HFFc6 (cell line): ENCODE measurements at places on chromosomes 2 and 18.

- no peak for DNase-seq
These were observed 96.2 kb upstream of the DLX2 start for GRCh38 chr2:172198908-172199307.

GRCh38 chr18:21242141-21242779 is at the start of gene GREB1L:
Gene GREB1L (plus strand): TSS chr18:21242232. CDS start chr18:21383519, 141,287 bp downstream.
- DNase-seq: peak; percentile 60

- DNase-seq: no peak
These were observed 31.2 kb downstream of the USP37 start for GRCh38 chr2:218536804-218537494.

GRCh38 chr18:13032173-13032572 is 41.0 kb downstream of the CEP192 start:
- DNase-seq: no peak

- no peak for DNase-seq
These were observed 82.0 kb upstream of the OTX1 start for GRCh38 chr2:62968668-62969067.

DNA sequence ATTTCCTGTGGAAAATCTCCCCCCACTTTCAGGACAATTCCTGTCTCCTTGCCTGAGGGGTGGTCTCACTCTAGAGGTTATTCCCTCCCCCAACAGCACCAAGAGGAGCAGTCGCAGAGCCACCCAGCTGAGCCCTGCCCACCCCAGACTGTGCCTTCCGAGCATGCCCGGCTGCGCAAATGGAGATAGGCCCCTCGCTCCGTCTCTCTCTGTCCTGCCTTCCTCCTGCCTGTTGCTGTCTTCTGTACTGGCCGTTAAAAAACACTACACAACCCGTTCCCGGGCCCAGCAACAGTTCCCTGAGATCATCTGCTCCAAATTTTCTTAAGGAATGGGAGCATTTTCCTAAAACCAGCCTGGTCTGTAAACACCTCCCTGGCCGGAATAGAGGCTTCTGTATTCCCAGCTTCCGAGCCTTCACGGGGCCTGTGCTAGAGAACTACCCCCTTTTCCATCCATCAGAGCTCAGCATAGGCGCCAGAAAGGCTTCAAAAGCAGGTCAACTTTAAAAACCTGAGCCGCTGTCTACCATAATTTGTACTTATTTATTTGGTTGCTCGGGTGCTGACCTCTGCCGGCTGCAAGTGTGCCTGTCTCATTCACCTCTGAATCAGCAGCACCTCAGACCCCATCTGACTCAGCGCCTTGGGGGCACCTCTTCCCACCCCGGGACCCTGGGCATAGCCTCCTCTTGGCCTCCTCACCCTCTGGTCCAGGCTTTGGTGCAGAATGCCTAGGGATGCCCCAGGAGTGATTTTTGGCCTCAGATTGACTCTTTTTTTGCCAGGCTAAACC is 159.4 kb downstream of the PXDN start:
- DNase-seq: peak; percentile 5

DNA sequence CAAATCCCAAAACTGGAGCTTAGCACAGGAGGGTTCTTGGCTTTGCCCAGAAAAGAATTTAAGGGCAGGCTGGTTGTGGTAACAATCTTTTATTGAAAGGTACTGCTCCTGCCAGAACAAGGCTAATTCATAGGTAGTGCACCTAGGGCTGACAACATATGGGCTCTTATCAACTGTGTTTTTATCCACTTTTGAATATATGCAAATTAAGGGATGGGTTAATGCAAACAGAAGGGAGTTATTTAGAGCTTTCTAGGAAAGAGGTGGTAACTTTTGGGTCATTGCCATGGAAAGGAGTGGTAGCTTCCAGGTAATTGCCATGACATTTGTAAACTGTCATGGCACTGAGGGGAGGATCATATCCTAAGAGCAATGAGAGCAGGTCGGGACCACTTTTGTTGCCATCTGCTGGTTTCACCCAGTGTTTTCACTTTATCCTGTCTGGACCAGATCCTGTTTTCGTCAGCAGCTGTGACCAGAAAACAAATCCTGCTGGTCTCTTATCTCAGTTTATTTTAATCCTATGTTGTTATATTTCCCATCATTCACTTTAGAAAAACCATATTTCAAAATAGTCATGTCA is 981 bp downstream of the C2orf66 start:
- no peak for DNase-seq

DNA sequence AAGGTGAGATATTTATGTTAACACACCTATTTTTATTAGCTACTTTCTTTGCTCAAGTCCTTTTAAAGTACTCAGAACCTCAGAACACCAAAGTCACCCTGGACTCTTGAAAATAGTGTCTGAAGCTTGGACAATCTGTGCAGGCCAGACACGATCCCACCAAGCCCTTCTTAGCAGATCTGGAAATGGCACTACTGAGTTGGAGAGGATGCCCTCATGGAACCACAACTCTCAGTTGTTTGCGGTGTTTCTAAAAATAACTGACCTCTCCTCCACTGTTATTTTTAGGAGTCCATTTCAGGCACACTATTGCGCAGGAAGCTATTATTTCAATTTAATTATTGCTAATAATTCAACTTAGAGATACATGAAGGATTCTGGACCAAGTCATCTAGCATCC is 103.5 kb upstream of the ITGB6 start:
- no peak for DNase-seq

- DNase-seq: no peak
These were observed 108.4 kb upstream of the LMAN1 start for GRCh38 chr18:59467497-59467896.

DNA sequence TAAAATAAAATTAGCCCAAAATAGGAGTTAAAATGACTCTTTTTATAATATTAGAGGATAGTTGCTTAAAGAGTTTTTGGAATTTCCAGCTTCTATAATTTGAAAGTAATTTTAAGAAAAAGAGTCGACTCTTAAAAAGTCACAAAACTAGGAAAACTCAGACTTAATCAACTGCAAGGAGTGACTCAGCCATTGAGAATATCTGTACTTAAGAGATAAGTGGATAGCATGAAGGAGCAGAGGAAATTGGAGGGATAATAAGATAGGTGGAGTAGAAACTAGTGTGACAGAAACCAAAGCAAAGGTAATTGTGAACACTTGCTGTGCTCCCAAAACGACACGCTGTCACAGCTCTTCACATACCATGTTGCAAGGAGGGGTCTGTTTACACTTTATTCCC is 8.4 kb downstream of the RSAD2 start:
- no peak for DNase-seq

DNA sequence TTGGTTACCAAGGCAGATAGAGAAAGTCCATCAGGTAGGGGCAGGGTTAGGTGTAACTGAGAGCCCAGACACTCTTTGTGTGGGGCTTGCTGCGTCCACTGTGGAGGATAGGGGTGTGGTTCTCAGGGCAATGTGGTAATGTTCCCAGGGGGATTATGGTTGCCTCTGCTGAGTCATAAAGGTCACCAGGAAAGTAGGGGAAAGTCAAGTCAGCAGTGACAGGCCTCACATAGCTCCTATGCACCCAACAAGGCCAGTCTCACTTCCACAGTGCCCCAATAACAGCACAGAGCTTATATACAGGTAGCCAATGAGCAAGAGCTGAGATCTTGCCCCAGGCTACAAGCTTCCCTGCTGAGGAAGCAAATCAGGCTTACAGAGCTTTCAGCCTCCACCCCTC is 1438.0 kb upstream of the ZEB2 start:
- no peak for DNase-seq

DNA sequence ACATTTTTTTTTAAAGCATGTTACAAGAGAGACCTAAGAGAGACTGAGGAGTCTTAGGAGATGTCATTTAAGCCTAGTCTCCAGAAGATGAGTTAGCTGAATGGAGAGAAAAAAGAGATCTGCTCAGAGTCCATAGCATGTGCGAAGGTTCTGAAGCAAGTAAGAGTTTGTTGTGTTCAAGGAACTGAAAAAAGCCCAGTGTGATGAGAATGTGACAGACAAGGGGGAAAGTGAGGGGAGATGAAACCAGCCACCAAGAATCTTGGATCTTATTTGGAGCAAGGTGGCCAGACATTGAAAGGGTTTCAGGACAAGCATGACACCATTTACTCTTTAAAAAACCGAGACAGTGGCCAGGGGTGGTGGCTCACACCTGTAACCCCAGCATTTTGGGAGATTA is 5.2 kb upstream of the MOB1A start:
- no peak for DNase-seq

GRCh38 chr2:191649519-191649918 is 28.4 kb upstream of the NABP1 start:
- DNase-seq: no peak

DNA sequence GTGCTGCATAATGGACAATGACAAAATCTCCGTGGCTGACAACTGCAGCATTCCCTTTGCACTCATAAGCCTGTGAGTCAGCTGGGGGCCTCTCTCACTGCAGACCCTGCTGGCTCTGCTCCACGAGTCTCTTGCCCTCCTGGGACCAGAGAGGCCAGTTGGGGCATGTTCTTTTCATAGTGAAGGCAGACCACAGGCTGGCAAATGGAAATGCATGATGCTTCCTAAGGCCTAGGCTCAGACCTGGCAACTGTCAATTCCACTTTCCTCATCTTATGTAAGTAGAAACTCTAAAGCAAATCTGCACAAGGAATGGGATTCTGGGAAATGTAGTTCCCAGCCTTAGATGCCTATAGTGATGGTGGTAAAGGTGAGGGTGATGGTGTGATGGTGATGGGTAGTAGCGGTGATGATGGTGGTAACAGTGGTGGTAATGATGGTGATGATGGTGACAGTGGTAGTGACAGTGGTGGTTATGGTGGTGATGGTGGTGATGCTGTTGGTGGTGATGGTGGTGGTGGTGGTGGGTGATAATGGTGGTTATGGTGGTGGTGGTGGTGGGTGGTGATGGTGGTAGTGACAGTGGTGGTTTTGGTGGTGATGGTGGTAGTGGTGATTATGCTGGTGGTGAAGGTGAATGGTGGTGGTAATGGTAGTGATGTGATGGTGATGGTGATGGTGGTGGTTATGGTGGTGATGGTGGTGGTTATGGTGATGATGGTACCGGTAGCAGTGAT is 185.8 kb upstream of the ARL4C start:
- DNase-seq: no peak

- DNase-seq: peak; percentile 13
These were observed 25.5 kb upstream of the PXDN start for GRCh38 chr2:1769703-1770422.

DNA sequence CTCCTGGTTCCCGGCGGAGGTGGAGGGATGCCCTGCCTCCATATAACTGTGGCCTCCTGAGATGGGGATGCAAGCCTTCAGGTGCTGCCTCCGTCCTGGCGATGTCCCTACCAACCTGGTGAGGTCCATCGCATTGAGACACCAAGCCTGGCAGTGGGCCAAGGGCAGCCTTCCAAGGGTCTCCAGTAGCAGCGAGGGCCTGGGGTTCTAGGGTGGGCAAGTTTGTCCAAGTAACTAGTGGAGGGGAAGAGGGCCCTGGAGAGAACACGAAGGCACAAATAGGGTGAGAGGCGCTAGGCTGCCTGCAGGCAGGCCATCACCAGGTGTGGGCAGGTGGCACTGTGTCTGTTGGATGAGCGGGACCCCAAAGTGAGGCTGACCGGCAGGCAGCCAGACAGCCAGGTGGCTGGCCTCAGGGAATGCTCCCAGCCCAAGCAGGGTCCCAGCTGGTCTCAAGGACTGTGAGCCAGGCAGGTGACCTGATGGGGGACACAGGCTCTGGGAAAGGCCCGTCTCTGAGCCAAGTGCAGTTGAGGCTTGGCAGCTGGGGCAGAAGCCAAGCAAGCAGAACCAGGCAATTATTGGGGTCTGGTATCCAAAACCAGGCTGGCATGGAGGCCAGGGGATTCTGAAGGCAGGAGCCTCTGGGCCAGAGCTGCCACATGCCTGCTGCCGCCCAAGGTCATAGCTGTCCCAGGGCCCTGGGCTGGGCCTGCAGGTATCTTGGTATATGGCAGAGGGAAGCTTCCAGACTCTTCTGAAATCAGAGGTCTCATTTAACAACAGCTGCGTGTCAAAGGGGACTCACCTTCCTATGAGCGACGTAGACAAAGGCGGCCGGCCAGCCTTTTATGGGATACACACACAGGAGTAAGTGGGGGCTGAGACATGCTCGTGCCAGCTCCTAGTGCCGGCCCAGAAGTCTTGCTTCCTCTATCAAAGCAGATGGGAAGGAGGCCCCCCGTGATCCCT is 23.4 kb downstream of the RAMP1 start:
- no peak for DNase-seq

GRCh38 chr18:5424903-5425664 is 118.7 kb downstream of the EPB41L3 start:
- peak; percentile 16 for DNase-seq

GRCh38 chr2:45938649-45939511 is 287.4 kb downstream of the PRKCE start:
- peak; percentile 96 for DNase-seq

DNA sequence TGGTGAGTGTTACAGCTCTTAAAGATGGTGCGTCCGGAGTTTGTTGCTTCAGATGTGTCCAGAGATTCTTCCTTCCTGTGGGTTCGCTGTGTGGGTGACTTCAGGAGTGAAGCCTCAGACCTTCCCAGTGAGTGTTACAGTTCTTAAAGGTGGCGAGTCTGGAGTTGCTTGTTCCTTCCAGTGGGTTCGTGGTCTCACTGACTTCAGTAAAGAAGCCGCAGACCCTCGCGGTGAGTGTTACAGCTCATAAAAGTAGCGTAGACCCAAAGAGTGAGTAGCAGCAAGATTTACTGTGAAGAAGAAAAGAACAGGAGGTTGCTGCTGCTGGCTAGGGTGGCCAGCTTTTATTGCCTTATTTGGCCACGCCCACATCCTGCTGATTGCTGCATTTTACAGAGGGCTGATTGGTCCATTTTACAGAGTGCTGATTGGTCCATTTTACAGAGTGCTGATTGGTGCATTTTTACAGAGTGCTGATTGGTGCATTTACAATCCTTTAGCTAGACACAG is 34.0 kb upstream of the SPTBN1 start:
- no peak for DNase-seq

DNA sequence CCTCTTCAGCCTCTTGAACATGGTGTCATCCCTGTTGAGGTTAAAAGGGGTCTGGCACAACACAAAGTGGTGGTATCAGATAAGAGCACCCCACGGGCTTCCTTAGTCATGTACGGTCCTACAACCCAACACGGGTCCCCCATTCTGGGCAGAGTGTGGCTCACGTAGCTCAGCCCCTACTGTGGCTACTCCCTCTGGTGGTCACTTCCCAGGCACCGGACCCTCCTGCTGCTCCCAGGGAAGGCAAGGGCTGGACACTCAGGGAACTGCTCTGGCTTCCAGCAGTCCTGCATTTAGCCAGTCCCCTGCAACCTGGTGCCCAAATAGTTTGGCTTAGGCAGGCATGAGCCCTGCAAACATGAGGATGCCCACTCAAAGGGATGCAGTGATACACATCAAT is 58.6 kb downstream of the GALNT14 start:
- DNase-seq: no peak

- no peak for DNase-seq
These were observed 275.3 kb downstream of the CDH2 start for GRCh38 chr18:27901424-27902226.

- DNase-seq: no peak
These were observed 77.6 kb upstream of the RAB6C start for GRCh38 chr2:129901754-129902415.

- DNase-seq: no peak
These were observed 26.8 kb upstream of the INHBB start for GRCh38 chr2:120319123-120319522.

GRCh38 chr2:1801541-1801940 is 57.2 kb upstream of the PXDN start:
- DNase-seq: no peak

- no peak for DNase-seq
These were observed 43.5 kb upstream of the ACTR3 start for GRCh38 chr2:113846429-113846828.

GRCh38 chr18:9259173-9259572 is 75.4 kb upstream of the TWSG1 start:
- DNase-seq: no peak
